Stimulated activated CD4-positive, alpha-beta T cell treated with anti-CD3 and anti-CD28 coated beads, Interleukin-12 subunit alpha, Interleukin-12 subunit beta, amount 100 ng/mL, for 24 hours (primary cell): ENCODE measurements at places on chromosomes 12 and 14.

DNA sequence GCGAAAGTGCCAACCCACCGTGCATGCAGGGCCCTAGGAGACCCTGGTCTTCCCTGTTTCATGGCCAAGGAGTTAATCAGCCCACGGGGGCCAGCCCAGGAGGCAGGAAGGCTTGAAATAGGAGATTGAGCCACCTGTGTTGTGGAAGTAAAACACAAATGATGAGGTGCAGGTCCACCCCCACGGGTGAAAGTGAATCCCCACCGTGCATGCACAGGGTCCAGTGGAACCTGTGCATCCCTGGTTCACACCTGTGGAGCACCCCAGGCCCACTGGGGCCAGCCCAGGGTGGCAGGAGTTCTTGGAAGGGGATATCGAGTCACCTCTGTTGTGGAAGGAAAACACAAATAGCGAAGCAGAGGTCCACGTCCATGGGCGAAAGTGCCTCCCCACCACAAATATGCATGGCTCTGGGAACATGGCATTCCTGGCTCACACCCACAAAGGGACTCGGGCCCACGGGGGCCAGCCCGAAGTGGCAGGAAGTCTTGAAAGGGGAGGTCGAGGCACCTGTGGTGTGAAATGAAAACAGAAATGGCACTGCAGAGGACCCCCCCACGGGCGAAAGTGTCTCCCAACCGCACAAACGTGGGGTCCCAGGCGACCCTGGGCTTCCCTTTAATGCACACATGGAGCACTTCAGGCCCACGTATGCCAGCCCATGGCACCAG lies 381.5 kb downstream of the ALG10 start:
- DNase-seq = no peak

- no peak for DNase-seq
Observed at GRCh38 chr12:89693639-89694202, 14.9 kb downstream of the ATP2B1 start.

- DNase-seq = no peak
Observed at GRCh38 chr12:100075598-100075997, 67.1 kb downstream of the BLTP3B start.

DNA sequence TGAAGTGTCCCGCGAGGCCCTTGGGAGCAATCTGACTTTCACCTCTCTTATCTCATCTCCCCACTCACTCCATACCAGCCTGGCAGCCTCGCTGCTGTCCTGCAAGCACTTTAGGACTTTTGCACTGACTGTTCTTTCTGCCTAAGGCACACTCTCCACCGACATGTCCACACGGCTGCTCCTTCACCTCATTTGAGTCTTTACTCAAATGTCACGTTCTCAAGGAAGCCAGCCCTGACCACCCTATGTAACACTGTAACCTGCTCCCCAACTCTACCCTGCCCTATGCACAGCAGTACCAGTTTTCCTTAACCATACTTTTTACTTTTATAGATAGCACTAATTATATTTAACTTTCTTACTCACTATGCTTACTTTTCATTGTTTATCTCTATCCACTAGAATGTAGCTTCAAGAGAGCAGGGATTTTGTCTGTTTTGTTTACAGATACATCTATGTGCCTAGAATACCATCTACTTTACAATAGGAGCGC lies 32.0 kb downstream of the PRKD1 start:
- DNase-seq = no peak

DNA sequence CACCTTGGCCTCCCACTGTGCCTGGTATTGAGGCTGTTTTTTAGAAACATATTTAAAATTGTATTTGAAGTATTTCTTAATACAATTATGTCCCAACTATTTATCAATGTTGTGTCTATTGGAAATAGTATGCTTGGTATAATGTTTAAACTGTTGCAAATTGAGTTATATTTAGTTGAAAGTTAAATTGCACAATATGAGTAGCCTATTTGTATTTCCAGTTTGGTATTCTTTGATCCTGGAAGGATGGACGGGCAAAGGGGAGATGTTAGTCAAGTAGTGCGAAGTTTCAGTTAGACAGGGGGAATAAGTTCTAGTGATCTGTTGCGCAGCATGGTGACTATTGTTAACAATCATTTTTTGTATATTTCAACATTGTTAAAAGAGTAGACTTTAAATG lies 111.5 kb downstream of the NUBPL start:
- DNase-seq = no peak

- DNase-seq = no peak
Observed at GRCh38 chr12:7483343-7483742, 20.2 kb downstream of the CD163 start.

DNA sequence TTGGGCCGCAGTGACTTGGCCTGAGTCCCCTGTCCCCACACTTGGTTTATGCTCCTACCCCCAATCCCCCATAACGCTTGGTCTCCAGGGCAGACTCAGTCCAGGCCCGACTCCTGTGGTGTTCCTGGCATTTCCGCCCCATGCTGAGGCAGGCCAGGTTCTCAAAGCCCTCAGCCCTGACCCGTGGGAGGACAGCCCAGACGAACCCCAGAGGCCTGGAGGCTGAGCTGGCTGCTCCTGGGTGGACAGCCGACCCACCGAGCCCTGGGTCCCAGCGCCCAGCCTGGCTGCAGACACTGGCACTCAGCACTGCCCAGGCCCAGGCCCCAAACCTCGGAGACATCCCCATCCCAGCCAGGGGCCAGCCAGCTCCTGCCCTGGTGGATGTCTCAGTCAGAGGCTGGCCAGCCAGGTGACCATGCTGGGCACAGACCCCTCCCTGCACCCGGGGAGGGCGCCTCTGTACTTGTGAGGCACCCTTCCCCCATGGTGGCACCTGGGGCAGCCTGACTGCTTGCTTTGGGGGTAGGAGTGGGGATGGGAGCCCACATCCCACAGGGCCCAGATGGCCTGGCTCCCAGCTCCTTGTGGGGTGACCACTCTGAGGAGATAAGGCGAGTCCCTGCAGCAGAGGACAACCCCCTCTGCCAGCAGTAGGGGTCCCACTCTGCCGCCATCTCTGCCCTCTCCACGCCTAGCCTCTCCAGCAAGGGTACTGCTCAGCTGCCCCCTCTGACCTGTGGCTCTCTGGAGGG lies 1.4 kb downstream of the PLD4 start:
- DNase-seq = no peak
